ENCODE measurements at places on chromosomes 7 and 10.

DNA sequence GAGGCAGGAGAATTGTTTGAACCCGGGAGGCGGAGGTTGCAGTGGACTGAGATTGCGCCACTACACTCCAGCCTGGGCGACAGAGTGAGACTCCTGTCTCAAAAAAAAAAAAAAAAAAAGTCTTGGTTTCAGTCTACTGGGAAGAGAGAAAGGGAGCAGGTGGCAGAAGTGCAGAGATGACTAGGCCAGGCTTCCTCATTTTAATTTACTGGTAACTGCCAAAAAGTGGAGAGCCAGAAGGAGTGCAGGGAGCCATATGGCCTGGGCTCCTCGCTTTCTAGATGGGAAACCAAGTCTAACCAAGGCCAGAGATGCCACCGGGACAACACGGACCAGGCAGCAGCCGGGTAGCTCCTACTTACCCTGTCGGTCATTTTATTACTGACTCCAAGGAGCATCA is 12.2 kb downstream of the SEPHS1 start:
- DNase-seq = no peak

DNA sequence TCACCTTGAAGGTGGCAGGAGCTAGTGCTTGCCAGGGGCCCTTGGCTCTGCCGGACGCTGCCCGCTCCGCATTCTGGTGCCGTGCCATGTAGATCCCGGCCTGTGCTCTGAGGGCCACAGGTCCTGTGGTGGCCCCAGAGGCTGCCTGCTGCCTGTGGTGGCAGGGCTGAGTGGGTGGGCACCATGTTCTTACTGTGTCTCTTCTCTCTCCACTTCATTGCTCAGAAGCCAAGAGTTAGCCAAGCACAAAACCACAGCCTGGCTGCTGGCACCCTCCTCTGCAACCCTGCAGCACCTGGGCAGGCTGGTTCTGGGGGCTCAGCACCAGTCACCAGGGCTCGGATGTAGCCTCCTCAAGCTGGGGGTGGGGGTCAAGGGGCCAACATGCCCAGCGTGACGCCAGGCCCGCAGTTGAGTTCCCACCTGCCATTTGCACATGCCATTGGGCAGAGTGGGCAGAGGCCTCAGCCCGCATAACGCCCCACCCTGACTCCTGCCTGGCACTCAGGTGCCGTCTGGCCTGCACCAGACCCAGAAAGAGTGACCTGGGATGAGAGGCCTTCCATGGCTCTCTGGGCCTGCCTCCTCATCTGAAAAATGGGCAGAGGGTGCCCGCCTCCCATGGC is 16.3 kb downstream of the ZMIZ1 start:
- DNase-seq = no peak

GRCh38 chr10:123413353-123413752 is 252.8 kb upstream of the GPR26 start:
- DNase-seq = no peak

DNA sequence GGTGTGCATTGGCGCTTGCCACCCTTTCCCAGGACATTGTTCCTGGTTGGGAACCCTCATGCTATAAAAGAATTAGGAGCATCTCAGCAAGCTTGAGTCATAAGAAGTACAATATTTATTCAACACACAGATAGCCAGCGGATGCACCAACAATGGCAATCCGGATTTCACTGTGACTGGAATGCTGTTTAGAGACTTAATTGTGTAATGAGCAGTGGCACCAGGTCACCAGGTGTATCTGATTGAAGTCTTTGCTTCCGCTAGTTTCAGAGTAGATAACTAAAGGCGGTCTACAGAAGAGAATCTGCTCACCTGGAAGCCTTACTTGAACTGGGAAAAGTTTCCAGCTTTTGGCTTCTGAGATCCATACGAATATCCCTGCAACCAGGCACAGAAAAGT is 772.3 kb upstream of the GHITM start:
- no peak for DNase-seq

DNA sequence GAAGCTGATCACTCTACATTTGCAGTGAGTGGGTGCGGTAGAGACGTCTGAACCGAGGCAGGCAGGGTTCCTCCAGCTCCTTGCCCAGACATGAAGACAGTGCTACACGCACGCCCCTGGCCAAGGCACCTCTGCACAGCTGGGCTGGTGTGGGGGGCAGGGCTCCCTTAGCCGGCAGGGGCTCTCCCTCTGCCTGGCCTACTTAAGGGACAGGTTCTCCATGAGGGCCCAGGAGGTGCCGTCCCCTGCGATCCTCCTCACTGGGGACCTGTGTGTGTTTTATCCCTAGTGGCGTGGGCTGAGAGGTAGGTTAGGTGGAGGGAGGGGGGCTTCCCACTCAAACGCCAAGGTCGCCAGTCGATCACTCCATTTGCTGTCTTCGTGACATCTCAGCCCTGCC is 35.3 kb downstream of the IL15RA start:
- DNase-seq = no peak

- no peak for DNase-seq
These were observed 545.7 kb downstream of the SDK1 start for GRCh38 chr7:3846738-3847137.

DNA sequence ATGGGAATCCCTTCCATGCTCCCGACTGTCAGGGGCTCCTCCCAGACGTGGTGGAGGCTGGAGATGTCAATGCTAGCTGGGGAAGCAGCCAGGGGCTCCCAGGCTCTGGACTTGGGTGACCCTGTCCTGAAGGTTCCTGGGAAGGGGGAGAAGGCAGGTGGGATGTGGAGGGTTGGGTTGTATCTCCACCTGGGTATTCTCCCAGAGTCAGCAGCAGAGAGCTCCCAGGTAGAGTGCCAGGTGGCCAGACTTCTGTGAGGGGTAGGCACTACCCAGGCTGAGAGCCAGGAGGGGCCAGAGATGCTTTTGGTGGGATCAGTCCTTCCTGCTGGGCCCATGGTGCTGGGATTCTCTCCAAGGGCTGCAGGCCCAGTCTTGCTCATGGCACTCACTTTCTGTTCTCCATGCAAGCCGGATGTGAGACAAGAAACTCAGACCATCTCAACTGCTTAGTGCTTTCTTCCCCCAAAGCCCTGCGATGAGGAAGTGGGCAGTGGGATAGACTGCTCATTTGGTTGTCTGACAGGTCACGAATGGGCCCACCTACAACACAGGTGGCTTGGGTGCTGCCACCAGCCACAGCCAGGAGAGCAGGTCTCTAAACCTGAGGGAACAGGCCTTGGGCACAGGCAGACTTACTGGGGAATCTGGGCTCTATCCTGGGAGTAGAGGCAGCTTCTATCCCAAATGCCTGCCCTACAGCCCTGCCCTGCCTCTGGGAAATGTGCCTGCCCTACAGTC is 52.5 kb upstream of the CAMK2B start:
- DNase-seq = no peak

DNA sequence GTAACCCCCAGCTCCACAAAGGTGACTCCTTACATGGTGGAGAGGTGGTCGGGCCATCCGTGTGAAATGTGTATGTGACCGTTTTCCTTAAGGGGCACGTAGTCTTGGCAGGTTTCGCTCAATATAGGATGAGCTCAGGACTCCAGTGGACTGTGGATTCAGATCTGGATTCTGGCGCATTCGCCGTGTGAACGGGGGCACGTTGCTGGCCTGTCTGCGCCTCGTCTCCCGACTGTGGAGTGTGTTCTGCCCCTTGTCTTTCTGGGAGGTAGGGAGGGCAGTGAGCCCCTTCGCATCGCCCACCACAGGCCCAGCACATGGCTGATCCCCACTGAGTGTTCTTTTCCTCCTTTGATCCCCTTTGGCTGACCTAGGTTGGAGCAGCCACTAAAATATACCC is 165.1 kb downstream of the EGFR start:
- no peak for DNase-seq

DNA sequence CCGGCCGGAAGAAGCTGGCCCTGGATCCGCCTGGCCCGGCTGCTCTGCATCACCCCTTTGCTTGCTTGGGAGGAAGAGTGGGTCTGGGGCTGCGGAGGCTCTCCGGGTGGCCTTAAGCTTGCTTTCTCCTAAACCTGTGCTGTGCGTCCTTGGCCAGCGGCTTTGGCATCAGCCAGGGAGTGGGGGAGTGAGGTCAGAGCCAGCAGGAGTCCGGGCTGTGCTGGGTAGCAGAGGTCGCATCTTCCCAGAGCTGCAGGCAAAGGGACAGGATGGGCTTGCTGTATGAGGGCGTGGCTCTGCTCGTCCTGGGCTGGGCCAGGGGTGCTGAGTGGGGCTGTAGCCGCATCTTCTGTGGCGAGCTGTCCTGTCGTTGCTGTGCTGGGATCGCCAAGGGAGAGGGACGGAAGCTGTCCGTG is 21.1 kb downstream of the BNIP3 start:
- no peak for DNase-seq

DNA sequence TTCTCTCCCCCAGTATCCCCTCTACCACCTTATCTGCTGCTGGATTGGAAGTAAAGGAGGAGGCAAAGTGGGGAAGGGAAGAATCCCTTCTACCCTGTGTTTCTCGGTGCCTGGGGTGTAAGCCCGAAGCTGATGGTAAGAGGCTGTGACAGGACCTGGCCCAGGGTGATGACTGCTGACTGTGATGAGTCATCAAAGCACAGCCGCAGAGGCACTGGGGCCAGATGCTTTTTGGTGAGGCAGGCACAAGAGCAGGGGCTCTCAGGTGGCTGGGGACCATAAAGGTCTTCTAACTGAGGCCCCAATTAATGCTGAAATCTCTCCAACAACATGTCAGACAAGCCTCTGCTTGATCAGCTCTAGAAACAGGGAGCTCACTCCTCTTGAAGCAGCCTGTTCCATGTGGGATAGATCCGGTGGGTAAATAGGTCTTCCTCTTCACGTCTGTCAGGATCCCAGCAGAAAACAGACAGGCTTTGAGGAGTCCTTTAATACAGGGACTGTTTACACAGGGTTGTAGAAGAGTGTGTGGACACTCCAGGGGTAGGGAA is 86.1 kb upstream of the PCBD1 start:
- no peak for DNase-seq

- no peak for DNase-seq
These were observed 50.9 kb downstream of the ZNF467 start for GRCh38 chr7:149722356-149722957.

DNA sequence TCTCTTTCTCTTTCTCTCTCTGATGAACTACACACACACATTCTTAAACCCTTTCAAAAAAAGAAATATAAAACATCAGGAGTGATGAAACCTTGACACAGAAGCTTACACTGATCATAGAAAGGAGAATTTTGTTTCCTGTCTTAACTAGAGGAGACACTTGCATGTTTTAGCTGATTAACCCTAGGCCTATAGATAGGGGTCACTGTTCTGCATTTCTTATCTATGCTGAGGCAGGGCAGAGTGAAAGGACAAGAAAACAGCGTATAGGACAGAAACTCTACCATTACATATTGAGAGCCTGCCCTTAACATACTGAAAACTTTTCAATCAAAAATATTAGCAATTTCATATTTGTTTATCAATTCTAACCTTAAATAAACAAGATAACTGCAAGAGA is 680.6 kb upstream of the MBL2 start:
- DNase-seq = no peak

- DNase-seq = no peak
These were observed 171.1 kb downstream of the FAM107B start for GRCh38 chr10:14603534-14604102.
